Activated CD4-positive, alpha-beta T cell treated with anti-CD3 and anti-CD28 coated beads, Interleukin-2, amount 50 U/mL, for 1 hour (primary cell): ENCODE measurements at places on chromosomes 12 and 14.

DNA sequence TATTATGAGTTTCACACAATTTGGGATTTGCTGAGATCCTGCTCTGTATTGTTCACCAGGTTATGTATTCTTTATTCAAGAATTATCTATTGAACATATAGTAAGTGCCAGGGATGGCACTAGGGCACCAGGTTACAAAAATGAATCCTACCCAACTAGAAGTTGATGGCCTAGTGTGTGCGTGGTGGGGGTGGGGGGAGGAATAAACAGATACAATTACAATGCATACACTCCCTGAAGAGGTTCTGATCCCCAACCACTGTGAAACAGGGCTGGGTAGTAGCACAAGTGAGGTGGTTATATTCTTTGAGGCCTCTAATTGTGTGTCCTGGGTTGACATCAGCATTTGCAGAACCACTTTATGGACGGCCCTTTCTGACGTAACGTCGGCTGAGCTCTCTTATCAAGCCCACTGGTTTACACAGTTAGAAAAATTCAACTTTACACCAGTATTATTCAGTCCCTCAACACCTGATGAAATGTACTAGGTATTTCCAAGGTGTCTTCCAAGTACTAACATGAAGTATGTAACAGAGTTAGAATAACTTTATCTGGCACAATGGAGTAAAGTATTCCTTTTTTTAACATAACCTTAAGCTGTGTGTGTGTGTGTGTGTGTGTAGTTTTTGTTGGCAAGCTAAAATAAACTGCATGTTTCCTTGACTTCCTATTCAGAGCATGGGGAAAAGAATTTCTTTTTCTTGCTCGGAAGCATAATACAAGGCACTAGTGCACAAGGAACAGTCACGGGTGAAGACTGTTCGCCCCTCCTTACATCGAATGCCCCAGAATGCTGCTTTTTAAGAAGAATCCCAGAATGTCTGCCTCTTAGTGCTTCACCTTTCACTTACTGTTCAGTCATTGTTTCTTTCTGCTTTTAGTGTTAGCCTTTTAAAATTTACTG lies 8.1 kb upstream of the GLRX5 start:
- no peak for DNase-seq

- no peak for DNase-seq
These were observed 108.0 kb downstream of the DERA start for GRCh38 chr12:16019136-16019535.

DNA sequence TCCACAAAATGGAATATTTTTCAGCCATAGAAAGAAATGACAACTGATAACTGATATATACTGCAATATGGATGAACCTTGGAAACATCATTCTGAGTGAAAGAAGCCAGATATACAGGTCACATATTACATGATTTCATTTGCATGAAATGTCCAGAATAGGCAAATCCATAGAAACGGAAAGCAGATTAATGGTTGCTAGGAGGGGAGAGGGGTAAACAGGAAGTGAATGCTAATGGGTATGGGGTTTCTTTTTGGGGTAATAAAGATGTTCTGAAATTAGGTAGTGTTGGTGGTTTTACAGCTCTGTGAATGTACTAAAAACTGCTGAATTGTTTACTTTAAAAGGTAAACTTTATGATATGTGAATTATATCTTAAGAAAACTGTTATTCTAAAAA lies 6.5 kb downstream of the RAD51AP1 start:
- DNase-seq, result no peak

GRCh38 chr12:19963972-19964371 lies 404.4 kb upstream of the PDE3A start:
- DNase-seq, result no peak

- DNase-seq, result no peak
These were observed 388.0 kb downstream of the VRK1 start for GRCh38 chr14:97185186-97185585.

- no peak for DNase-seq
These were observed 32.7 kb upstream of the SNX6 start for GRCh38 chr14:34662561-34663088.

DNA sequence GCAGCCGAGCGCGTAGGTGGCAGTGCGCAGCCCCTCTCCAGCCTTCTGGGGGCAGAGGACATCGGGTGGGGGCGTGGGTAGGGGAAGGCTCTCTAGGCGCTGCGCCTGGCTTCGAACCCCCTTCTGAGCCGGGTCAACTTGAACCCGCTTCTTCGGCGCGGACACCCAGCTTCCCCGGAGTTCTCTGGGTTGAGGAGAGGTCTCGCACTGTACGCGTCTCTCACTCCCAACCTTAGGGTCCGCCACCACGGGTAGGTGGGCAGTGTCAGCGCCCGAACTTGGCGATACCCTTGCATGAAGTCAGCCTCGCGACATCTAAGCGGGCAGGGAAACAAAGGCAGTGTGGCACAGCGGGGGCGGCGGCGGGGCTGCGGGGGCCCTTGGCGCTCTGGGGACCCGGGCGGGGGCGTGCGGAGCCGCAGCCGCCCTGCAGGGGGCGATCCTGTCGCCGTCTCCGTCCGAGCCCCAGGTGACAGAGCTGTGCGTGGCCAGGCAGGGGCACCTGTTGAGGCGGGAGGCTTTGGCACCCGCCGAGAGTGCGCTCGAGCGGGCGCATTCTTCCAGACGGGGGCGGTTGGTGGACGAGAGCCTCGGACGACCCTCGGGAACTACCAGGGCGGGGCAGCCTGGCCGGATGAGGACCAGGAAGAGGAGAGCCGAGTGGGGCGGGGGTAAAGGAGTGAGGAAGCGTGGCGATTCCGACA lies 1.1 kb downstream of the GALNT16 start:
- peak; percentile 24 for DNase-seq

- DNase-seq, result no peak
These were observed 723.4 kb upstream of the MDGA2 start for GRCh38 chr14:48398675-48399282.

DNA sequence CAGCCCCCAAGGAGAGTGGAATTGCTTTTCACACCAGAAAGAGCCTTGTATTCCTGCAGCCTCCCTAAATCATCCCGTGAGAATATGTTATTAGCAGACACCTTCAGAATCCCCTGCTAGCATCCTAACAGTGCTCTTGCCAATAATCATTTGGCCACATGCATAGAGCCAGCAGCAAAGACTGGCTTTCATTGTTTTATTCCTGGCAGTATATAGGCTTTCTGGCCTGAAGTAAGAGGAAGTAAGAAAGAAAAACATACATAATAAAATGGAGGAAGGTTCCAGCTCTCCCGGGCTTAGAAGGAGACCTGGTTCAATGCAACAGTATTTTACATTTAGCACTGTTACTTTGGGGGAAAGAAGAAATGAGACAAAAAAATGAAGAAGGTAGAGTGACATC lies 176.7 kb upstream of the ATF7IP start:
- DNase-seq, result no peak

- DNase-seq, result no peak
These were observed 125.6 kb upstream of the RPH3A start for GRCh38 chr12:112665958-112666357.

- no peak for DNase-seq
These were observed 21.0 kb upstream of the HMGA2 start for GRCh38 chr12:65803251-65803650.

- DNase-seq, result no peak
These were observed 647 bp upstream of the ESPL1 start for GRCh38 chr12:53267306-53267998.

DNA sequence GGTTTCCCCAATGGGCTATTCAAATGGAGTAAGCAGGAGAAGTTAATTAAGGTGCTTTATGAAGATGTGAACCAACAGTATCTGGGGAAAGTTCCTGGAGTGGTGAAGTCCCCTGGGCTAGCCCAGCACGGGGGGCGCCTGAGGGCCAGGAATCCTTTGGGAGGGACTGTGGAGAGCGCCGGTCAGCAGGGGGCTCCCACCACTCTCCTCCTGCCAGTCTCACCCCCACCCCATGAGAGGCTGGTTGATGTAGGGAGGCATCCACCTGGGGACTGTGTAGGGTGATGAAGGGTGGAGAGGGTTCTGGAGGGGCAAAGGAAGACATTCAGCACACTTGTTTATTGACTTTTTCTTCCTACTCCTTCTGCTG lies 4.4 kb downstream of the CEBPE start:
- DNase-seq, result no peak
